Brain pericyte (primary cell): ENCODE measurements at places on chromosomes 16 and 17.

DNA sequence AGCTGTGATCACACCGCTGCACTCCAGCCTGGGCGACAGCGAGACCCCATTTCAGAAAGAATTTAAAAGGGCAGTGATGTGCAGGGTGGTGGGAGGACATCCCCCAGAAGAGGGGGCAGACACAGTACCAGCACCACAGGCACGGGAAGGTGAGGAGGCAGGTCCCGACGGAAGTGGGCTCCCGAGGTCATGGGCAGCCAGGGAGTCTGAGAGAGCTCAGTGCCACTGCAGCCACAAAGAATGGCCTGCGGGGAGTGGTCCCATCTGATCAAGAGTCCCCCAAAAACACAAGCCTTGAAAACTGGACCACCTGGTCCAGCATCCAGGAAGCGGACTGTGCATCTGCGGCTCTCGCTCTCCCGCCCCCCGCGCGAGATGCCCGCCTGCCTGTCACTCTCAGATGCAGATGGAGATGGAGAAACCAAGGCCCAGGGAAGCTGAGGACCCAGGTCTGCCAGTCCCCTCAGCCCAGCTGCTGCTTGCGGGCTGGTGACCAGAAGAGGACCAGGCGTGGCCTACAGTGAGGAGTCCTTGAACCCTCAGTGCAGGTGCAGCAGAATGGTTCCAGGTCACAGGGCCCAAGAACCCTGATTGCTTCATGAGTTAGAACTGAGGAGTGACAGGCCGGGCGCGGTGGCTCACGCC, 4.3 kb upstream of the CAPN15 start:
- no peak for DNase-seq

GRCh38 chr17:43995150-43995471, 9.3 kb upstream of the NAGS start:
- DNase-seq = no peak

GRCh38 chr17:17411692-17412091, 65.1 kb upstream of the MED9 start:
- DNase-seq = no peak

DNA sequence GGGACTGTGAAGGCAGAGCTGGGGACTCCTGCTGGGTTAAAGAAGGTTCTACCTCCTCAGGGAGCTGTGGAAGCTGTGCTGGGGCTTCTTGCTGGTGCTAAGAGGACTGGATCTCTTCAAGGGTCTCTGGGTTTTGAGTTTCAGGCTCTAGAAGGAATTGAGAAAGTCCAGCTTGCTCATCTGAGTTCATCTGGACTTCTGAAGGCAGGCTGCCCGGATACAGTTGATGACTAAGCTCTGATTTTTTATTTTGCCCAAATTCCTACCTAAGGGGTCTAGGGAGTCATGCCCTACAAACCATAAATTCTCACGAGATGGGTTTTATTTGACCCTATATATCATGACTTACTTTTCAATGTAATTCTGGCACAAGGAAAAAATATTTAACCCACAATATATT, 46.8 kb upstream of the TMEM97 start:
- DNase-seq = no peak

- DNase-seq = no peak
Observed at GRCh38 chr17:82356845-82357355, 2.1 kb upstream of the TEX19 start.
